GOT3 (cell line): ENCODE measurements at places on chromosomes 7 and 10.

DNA sequence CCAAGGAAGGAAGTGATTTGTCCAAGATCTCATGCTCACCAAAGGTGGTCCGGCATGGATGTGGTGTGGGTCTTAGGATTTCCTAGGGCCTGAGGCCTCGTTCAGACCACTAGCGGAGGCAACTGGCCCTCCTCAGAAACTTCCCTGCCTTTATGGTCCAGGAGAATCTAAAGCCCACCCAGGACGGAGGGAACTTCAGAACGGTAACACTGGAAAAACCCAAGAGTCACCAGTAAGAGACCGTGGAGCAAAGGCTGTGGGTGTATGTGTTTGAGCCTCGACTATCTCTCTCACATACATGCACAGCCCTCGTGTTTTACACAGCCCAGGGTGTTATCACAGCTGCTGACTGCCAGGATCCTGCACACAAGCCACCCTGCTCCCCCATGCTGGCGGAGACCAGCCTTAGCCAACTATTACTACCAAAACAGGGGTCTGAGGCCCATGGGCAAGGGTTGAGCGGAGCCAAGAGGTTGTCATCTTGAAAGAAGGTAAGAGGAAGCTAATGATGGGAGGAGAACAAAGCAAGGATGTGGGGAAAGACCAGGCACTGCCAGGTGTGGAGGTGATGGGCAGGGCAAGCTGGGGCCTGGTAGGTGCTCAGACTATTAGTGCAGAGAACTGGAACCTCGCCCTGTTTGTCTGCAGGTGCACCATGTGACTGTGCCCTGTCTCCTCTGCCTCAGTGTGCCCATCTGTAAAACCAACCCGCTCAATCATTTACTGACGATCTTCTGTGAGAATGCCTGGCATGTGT lies 170.2 kb upstream of the ZMIZ1 start:
- DNase-seq = no peak

GRCh38 chr7:16619979-16620408 lies 25.6 kb downstream of the ANKMY2 start:
- no peak for DNase-seq

DNA sequence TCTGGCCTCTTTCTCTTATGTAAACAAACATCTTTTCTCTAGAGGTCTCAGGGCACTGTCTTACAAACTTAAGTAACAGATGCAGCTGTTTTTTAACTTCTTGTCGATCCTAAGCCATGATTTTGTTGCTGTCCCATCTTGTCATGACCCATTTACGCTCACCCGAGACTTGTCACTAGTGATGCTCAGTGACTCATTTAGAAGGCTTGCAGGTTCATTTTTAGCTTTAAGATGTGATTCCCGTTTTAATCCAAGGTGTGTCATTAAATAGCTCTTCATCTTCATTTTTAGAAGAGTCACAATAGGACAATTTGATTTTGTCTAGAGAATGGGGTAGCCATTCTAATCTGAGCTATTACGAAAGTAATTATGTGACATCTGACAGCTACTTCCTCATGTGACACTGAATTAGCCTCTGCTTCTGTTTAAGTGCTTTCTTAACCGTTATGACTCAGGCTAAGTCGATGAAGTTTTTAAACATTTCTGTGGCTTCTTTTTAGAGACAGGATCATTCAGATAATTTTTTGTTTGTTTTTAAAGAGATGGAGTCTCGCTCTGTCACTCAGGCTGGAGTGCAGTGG lies 42.7 kb downstream of the SPDYE5 start:
- DNase-seq = no peak

DNA sequence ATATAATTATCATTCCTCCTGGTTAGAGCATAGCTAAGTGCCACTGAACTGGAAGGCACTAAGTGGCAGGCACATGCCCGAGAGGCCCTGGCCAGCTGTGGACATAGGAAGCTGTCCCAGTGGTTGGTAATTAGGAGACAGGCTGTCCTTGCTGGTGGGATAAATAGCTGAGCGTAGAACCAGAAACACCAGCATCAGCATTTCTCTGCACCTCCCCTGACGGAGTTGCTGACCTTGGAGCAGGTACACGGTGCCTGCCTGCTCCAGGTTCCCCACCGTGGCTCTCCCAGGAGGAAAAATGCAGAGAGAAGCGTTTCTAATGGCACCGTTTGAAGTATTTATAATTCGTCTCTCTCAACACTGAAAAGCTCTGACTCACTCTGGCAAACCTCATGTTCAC lies 5.6 kb upstream of the ABLIM1 start:
- DNase-seq = no peak

GRCh38 chr10:31952066-31952465 lies 23.4 kb upstream of the ARHGAP12 start:
- DNase-seq = no peak

- no peak for DNase-seq
Measured at GRCh38 chr10:91799612-91799975, 1.4 kb downstream of the TNKS2 start.

GRCh38 chr10:104350127-104350635 lies 3.5 kb upstream of the CFAP58 start:
- no peak for DNase-seq

DNA sequence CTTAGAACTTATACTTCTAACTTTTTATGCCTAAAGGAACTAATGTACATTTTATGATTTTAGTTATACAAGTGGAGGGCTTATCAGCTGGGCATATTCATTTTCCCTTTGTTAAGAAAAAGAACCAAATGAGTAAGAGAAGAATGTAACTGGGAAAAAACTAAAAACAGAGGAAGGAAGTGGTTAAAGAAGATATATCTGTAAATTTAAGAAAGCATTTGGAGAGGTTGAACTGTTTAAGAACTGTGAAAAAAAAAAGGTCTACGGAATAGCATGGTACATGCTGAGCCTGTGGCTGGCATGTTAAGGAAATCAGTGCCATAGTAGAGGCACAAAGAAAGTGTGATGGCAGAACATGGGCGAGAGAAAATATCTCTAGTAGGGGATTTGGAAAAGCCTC lies 6.2 kb downstream of the MDFIC start:
- DNase-seq = no peak

DNA sequence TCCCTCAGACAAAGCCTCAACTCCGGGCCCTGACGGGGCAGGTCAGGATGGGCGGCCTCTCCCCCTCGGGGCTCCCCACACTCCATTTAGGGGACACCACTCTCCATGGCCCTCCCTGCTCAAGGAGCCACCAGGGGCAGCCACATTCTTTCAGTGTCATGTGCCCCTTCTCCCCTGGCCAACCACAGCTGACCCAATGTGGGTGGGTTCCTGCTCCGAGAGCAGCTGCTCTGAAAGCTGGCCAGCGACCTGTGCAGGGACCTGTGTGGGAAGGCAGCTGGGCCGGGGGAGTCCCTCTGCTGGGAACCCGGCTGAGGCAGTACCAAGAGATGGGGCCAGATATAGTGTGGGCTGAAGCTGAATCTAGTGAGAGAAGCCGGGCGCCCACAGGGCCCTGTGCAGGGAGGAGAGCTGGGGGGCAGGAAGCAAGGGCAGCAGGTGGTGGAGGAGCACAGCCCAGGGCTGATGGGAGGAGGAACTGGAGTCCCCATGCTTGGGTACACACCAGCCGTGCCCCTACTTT lies 40.6 kb upstream of the NPFFR1 start:
- no peak for DNase-seq
